ENCODE measurements at places on chromosomes 11 and 22.

GRCh38 chr11:74478877-74479731 lies 11.8 kb upstream of the KCNE3 start:
- DNase-seq: no peak

- DNase-seq: no peak
Measured at GRCh38 chr11:35236667-35237003, 97.7 kb downstream of the CD44 start.

DNA sequence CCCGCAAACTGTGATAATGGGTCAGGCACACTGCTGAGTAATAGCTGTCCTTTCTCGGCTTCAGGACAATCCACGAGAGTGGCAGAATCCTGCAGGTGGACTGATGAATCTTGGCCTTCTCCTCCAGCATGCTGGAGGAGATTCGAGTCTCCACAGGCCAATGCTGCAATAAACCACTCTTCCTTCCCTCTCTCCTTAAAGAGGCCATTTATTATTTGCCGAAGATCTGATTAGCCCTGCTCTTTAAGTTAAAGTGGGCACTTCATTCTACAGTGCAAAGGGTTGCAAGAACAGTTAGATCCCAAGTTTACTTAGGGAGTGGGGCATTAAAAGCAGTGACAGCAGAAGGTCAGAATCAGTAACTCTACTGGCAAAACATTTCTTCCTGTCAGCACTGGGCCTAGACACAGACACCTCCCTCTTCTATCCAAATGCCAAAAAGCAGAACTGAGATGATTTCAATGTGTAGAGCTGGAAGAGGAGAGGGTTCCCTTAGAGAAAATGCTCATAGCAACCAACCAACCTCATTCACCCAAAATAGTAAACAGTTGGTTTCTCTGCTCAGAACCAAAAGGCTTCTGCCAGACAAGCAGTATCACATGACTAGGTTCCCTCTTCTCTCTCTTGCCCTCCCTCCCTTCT lies 121.7 kb downstream of the SGSM3 start:
- DNase-seq: no peak

DNA sequence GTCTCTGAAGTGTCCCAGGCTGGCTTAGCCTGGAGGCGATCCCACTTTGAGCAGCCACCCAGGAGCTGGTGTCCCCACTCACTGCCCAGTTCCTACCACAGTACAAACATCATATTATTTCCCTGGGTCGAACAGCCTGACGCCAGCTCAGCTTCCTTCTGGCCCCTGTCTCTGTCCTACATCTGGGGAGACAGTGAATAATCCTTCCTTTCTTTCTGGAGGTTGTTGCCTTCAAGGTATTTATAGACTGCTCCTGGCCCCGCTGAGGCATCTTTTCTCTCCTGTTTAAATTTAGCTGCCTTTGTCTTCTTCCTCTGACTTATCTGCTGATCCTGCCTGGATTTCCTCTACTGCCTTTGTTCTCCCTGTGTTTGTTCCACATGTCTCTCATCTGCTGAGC lies 56.8 kb upstream of the LRRC55 start:
- DNase-seq: no peak

GRCh38 chr11:112558691-112559090 lies 298.0 kb upstream of the PLET1 start:
- DNase-seq: no peak

- no peak for DNase-seq
Measured at GRCh38 chr11:118763041-118763440, 27.9 kb downstream of the DDX6 start.

GRCh38 chr11:126083829-126084607 lies 21.4 kb upstream of the CDON start:
- DNase-seq: no peak

DNA sequence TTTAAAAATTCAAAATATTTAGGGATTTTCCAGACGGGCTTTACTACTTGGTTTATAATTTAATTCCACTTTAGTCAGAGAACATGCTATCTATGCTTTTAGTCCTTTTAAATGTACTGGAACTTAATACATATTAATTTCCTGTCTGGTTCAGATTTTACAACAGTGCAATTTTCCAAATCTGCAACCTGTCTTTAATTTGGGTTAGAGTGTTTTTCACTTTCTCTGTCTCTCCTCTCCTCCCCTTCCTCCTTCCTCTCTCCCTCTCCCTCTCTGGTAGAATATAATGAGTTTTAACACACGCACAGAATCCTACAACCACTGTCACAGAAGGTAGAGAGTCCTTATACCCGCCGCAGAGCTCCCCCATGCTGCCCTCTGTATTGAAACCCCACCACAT lies 950.7 kb downstream of the BRD1 start:
- DNase-seq: no peak

DNA sequence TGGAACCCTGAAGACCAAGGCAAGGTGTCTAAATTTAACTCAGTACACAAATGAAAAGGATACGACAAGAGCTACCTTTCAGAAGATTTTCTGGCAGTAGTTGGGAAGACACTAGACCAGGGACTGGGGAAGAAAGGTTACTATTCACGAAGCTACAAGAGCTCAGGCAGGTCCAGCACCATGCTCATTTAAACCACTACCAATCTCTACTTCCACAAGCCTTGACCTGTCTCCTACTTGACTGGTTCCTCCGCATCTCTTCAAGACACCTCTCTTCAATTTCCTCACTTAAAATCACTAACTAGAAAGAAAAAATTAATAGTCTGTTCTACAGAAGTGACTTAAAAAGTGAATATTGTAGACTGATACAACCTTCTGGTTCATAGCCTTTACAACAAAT lies 22.9 kb downstream of the TCF20 start:
- DNase-seq: no peak

DNA sequence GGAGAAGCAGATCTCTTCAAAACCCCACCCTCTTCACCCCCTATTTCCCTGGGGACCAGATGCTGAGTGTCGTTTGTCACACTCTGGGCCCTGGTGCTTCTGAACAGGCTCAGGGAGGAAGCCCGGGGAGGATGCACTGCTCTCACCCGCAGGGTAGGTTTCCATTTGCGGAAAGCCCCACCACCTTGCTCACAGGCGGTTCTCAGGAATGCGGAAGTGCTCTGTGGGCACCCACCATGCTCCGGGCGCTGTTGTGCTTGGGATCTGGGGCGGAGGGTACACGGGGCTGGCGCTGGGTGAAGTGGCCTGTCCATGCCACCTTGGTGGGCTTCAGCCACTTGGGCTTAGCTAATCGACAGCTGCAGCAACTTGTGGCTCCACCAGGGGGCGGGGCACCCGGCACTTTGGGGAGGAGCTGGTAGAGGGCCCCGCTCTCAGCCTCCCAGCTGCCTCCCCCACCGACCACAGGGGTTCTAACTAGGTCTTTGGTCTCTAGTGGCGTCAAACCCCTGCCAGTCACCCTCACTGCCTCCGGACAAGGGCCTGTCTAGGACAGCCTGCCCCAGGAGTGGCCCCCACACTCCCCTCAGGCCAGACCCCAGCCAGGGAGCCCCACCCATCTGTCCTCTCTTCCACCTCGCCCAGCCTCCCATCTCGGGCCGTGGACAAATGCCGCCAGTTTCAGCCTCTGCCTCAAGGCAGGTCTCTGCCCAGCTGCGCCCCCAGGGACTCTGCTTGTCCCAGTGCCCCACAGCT lies 7.4 kb downstream of the NDUFV1 start:
- DNase-seq: peak; percentile 33

GRCh38 chr11:81913793-81914192 lies 819.9 kb downstream of the FAM181B start:
- DNase-seq: no peak

DNA sequence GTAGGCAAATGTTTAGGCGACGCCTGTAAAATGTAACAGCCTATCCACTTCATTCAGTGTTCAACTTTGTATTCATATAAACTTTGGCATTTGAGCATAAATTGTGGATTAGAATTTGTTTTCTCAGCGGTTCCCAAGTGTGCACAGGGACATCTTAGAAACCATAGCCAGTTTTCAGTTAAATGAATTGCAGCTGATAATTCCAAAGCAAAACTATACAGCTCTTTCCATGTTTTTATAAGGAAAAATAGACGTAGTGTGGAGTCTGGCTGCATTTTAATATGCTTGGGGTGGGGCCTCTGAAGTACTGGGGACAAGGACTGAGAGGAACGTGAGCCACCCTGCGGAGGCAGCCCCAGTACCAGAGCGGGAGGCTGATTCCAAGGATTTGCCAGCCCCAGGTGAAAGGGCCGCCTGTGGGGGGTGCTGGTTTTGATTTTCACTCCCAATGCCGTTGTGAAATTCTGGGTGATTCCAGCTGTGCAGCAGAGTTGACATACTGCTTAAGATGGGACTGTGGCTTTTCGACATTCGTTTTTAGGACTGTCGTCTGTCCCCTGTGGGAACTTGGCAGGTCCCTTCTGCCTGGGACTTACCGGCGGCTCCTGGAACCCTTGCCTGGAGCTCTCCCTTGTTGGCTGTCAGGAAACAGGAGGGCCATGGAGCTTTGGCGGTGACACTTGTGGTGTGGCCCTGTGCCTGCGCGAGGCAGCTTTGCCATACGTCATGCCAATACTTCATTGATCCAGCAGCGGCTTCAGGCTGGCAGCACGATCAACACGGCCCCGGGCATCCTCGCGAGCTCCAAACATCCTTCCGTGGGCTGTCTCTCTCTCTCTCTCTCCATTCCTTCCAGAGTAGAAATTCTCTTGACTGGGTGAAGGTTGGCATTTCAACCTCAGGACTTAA lies 370.9 kb downstream of the TBC1D22A start:
- DNase-seq: no peak

Data from NCI-H146 (cell line).